NCI-H187 treated with DMSO at 0.1 percent for 48 hours (cell line): ENCODE measurements at places on chromosomes 7 and 10.

DNA sequence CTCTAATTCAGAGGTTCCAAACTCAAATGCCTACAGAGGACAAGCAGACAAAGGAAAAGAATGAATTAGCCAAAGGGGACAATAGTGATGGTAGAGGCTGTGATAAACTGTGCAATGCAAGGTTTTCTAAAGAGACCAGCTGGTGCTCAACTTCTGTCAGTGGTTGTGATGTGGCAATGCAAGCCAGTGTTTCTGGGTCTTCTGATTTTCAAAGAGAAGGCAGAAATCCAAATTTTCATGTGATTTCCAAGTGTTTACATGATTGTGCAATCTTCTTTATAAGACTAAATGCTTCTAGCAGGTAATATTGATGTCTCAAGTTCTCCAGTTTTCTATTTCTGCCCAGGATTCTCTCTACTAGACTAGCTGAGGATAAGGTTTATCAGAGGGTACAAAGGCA, 135.9 kb downstream of the PCDH15 start:
- DNase-seq: no peak

- DNase-seq: no peak
Measured at GRCh38 chr7:81459485-81459884, 310.4 kb downstream of the HGF start.

- DNase-seq: no peak
Measured at GRCh38 chr7:21367537-21367936, 60.3 kb upstream of the SP4 start.

- DNase-seq: no peak
Measured at GRCh38 chr7:150372271-150373048, 3.8 kb downstream of the REPIN1 start.

DNA sequence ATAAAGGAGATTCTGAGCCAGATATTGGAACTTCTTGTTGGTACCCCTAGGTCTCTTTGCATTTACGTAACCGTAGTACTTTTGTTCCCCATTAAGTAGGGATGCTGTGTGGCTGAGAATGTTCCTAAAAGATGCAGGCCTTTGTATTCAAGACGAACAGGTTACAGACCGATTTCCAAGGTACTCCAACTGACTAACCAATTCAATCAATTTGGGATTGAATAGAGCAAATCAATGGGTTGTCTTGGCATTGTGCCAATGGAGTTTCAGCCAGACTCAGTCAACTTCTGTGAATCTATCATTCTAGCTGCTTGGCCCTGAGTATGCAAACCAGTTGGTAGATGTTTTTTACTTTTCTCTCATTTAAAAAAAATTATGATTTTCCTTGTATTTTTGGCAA, 347.3 kb upstream of the NPVF start:
- no peak for DNase-seq

GRCh38 chr7:97623333-97623732, 108.6 kb upstream of the TAC1 start:
- no peak for DNase-seq

DNA sequence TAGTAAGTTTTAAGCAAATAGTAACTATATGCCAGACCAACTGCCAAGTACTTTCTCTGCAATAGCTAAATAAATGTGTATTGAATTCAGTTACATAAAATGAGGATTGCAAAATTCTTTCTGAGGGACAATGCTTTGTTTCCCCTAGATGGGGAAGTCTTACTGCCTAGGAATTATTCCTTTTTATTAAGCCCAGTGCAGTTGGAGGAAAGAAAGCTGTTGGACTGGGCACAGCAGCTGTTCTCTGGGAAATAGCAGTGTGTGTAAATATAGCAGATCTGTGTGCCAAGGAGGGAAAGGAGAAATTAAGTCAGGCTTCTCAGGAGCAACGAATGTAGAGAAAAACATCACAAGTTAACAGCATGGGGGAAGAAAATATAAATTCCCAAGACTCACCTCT, 77.1 kb downstream of the SEC23IP start:
- no peak for DNase-seq

DNA sequence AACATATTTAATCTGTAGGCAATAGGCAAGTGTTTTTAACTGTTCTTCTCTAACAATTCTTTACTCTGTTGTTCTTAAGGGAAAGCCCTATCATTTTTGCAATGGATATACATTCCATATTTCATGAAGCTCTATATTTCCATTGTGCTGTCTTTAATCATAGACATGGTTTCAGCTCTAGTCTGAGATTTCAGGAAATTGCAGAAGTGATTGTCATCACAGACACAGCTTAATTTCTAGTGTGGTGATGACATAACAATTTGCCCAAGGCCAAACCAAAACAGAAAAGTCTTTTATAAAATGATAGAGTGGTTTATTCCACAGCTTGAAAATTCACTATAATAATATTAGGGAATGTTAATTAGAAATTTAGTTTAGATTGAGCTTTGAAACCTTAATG, 494.1 kb upstream of the SEMA3A start:
- no peak for DNase-seq

- no peak for DNase-seq
Measured at GRCh38 chr10:6409971-6410643, 170.0 kb downstream of the PRKCQ start.

DNA sequence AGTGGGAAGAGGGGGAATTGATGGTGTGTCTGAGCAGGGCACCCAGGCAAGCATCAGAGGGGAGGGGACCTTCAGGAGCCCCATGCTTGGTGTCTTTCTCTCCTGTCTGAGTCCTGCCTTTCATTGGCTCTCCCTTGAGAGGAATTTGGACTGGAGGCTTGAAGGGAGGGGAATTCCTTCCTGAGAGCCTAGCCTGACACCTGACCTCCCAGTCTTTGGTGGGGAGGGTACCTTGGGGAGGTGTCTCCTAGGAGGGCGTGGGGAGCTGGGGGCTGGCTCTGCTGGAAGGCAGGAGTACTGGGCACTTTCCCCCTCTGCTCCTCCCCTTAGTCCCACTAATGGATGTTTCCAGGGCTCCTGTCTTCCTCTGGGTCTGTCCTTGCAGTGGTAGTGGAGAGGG, 1.3 kb upstream of the SFRP5 start:
- no peak for DNase-seq

DNA sequence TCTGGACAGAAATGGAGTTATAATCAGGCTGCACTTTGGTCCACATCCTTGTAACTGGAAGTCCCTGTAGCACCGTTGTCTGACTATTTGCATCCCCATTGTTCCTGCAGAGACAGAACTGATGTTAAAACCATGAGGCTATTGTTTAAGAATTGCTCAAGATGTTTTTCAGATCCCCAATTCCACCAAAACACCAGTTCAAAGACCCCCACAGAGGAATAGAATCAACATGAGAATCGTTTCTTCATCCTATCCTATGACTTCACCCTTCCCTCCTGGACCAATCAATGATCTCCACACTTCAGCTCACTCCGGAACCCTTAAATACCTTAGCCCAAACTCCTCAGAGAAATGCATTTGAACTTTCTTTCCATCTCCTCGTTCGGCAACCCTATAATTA, 57.1 kb upstream of the GRID1 start:
- no peak for DNase-seq

DNA sequence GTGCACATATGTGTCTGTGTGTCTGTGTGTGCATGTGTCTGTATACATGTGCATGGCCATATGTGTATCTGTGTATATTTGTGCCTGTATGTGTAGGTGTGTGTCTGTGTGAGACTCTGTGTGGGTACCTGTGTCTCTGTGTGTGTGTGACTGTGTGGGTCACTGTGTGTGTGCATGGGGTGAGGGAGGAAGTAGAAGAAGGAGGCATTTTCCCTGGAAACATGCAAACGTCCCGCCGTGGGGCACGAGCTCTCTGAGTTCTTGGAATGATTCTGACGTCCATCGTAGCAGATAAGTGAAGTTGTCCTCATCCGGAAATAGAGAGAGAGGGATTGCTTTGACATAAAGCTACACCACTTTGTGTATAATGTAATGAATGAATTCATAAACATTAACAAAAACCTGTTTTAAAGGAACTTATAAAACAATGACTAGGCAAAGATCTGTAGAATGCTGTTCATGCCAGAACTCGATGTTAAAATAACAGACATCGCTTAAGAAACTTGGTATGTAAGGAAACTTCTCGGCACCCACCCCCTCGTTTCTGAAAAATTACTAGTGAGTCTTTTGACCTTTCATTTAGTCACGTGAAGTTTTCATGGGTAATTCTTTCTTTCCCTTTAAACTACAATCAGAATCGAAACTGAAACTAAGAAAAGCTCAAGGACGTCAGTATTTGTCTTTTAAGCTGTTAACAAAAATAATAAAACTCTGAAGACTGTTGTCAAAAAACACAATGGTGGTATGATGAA, 43.6 kb upstream of the KLF6 start:
- DNase-seq: no peak

- no peak for DNase-seq
Measured at GRCh38 chr7:34245246-34245645, 339.9 kb downstream of the BMPER start.
